ENCODE measurements at places on chromosomes 16 and 17.

DNA sequence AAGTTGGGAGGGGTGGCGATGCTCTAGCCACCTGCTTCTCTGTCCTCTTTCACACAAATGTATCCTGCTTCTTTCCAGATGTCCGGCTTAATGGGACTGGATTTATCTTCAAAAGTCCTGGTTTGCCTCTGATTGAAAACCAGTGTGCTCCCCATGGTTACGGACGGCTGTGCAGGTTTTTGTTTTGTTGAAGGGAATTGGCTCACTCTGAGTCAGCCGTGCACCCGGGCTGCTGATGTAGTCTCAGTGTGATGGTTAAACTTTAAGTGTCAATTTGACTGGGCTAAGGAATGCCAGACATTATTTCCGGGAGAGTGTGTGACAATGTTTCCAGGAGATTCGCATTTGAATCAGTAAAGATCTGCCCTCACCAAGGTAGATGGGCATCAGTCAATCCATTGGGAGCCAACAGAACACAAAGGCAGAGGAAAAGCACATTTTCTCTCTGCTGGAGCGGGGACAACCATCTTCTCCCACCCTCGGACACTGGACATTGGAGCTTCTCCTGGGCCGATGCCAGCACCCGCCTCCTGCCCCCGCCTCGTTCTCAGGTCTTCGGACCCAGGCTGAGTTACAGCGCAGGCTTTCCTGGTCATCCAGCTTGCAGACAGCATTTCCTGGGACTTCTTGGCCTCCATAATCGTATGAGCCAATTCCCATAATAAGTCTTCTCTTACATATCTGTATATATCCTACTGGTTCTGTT is 126.9 kb upstream of the TNRC6C start:
- DNase-seq: no peak

GRCh38 chr16:89261691-89262563 is 44.4 kb downstream of the ZNF778 start:
- no peak for DNase-seq

DNA sequence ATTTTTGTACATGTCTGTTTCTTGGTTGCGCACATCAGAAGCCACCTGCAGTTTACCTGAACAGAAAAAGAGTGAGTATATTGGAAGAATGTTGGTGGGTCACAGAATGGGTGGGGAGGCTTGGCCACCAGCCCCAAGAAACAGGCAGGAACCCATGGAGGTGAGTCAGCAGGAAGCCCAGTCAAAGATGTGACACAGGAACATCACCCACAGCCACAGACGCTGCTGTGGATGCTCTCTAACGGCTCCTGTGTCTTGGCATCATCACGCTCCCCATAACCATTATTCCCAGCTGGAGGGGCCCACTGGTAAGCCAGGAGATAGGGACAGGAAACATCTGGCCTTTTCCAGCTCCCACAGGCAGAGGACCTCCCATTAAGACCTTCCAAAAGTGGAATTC is 94.0 kb upstream of the WSB1 start:
- no peak for DNase-seq

DNA sequence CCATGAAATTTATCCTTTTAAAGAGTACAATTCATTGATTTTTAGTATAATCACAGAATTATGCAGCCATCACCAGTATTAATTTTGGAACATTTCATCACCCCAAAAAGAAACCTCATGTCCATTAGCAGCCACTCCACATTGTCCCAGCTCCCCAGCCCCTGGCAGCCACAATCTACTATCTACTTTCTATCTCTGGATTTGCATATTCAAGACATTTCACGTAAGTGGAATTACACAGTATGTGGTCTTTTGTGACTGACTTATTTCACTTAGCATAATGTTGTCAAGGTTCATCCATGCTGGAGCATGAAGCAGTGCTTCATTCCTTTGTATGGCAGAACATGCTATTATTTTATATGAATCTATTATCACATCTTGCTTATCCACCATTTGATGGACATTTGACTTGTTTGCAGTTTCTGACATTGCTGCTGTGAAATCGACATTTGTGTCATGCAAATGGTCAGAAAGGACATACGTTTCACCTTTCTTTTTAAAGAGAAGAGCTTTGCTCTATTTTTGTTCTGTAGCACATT is 10.7 kb downstream of the METTL9 start:
- no peak for DNase-seq

DNA sequence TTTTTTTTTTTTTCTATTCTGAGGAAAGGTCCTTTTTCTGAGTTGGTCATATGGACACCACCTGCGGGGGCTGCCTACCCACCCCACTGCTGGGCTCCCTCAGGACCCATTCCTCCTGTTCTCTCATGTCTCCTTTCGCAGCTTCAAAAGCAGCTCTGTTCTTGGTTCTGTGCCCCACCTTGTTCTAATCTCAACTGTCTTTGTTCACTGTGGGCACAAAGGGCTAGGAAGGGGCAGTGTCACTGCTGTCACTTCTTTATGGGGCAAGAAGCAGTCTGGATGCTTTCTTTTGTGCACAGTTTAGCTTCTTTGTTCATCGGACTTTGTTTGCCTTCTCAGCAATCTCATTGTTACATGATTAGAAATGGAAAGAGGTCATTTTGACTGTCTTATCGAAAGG is 7.1 kb downstream of the GOSR2 start:
- DNase-seq: no peak

DNA sequence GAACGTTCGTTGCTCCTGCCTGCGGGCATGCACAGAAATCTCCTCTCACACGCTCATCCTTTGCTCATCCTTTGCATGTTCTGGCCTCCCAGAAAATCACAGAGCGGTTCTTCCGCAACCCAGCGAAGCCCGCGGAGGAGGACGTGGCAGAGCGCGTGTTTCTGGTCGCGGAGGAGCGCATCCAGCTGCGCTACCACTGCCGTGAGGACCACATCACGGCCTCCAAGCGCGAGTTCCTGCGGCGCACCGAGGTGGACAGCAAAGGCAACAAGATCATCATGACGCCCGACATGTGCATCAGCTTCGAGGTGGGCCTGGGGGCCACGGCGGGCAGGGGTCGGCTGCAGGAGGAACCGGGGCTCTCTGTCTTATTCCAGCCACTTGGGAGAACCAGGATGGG is 9.6 kb upstream of the KATNB1 start:
- DNase-seq: no peak

DNA sequence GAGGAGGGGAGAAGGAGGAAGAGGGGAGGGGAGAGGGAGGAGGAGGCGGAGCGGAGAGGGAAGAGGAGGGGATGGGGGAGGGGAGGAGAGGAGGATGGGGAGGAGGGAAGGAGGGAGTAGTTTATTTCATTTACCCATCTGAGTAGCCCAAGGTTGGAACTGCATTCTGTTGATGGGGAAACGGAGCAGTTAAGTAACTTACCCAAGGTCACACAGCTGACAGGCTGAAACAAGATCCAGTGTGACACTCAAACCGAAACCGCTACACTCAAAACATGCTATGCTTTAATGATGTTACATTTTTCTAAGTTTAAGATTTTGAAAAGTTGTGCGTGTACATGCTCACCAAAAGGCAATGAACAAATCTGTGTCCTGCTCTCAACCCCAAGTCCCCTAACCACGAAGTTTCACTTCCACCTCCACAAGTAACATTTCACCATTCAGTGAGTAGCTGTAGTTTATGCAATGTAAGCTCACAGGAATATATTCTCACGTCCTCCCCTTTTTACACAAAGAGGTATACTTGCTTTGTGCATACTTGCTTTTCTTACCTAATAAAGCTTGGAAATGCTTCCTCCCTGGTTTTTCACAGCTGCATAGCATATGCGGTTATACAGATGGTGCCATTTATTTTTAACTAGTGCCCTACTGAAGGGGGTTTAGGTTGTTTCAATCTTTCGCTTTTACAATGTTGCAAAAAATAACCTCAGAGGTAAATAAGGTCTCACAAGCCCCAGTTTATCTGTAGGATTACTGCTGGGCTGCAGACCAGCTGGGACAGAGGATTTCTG is 275.3 kb downstream of the PARN start:
- DNase-seq: no peak

- DNase-seq: no peak
These were observed 341.6 kb downstream of the SOX9 start for GRCh38 chr17:72462407-72462806.

DNA sequence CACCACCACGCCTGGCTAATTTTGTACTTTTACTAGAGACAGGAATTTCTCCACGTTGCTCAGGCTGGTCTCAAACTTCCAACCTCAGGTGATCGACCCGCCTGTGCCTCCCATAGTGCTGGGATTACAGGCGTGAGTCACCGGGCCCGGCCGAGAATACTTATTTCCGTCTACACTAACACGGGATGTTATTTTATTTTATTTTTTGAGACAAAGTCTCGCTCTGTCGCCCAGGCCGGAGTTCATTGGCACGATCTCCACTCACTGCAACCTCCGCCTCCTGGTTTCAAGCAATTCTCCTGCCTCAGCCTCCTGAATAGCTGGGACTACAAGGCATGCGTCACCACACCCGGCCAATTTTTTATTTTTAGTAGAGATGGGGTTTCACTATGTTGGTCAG is 9.5 kb upstream of the PDXDC1 start:
- DNase-seq: no peak

- DNase-seq: no peak
These were observed at the start of gene ASGR1 for GRCh38 chr17:7179317-7180254. Gene ASGR1 (minus strand): TSS chr17:7179370. CDS start chr17:7178563, 807 bp downstream.

DNA sequence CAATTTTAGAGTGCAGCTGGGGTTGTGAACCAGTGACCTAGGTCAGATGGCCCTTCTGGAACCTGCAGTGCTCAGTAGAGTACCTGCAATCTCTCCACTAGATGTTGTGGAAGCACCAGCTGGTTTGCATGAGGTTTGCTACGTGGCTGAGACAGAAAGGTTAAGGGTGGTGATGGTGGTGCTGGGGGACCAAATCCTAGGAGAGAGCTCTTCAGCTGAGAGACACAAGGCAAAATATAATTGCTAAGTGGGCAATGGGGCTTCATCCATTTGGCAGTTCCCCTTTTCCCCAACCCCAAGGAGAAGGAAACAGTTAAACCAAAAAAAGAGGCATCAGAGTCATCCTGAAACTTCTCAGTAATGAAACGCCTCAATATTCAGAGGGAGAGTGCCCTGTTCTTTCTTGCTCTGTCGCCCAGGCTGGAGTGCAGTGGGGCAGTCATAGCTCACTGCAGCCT is 13.9 kb downstream of the ITPRIPL2 start:
- no peak for DNase-seq

GRCh38 chr16:49441366-49441780 is 67.8 kb downstream of the C16orf78 start:
- DNase-seq: no peak

GRCh38 chr16:59645194-59645593 is 911.1 kb upstream of the GOT2 start:
- DNase-seq: no peak

- DNase-seq: no peak
These were observed 210.6 kb downstream of the MAP2K4 start for GRCh38 chr17:12231355-12231682.

DNA sequence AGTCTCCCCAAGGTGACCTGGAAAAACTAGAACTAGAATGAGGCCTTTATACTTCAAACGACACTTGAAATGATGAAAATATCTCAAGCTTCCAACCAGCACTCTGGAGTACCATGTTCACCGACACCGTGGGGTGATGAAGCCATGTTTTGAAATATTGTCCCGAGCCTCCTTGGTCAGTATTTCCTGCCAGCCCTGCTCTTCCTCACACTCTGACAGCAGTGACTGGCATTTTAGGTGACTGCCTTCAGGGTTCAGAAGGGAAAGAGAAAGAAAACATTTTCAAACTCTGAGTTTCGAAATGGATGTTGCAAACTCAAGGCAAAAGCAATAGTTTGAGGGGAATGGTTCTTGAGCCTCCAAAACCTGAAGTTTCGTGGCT is 39.3 kb upstream of the IRX6 start:
- no peak for DNase-seq

GRCh38 chr17:67620088-67620487 is 97.6 kb upstream of the NOL11 start:
- DNase-seq: no peak

- no peak for DNase-seq
These were observed 25.1 kb upstream of the NOS2 start for GRCh38 chr17:27825459-27825858.

DNA sequence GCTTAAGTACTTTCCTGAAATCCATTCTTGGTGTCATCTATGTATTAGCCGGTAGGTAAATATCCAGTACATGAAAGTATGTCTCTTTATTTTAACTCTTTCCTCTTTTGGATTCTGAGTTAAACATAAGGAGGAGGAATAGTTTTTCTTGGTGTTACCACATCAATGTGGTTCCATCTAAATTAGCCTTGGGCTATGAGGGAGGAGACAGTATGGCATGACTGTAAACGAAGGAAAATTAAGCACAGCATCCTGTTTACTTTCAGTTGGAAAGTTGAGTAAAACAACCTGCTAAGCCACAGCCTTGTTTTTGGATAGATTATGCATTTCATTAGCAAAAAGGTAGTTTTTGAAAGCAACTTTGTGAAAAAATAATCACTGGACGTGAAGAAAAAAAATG is 693.0 kb upstream of the SOX9 start:
- DNase-seq: no peak

DNA sequence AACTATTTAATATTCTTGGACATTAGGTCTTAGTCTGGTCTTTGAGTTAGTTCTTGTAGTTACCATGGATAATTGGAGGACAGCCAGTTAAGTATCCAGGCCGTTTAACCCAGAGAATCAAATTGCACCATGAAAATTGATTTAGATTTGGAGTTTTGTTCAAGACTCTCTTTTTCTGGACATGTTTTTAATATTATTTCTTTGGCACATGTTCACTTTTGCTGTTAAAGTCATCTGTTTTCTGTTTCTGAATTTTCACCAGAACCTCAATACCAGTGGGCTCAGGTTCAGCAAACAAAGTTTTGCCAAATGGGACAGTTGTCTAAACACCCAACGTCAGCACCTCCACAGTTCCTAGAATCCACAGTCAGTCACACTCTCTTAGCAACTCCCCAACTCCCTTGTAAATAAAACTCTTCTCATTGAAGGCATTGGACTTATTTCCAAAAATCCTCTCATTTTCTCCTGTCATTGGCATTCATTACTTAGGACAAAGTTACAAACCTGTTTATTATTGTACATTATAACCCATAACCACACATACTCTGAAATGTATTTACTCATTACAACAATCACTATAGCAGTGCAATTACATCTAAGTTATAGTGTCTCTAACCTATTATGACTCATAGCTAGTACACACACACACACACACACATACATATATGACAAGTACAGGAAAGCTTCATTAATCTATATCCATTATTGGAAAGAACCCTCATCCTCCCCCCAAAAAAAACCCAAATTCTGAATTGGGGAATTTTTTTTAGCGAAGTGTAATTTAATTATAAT is 33.5 kb upstream of the DNAH9 start:
- no peak for DNase-seq

DNA sequence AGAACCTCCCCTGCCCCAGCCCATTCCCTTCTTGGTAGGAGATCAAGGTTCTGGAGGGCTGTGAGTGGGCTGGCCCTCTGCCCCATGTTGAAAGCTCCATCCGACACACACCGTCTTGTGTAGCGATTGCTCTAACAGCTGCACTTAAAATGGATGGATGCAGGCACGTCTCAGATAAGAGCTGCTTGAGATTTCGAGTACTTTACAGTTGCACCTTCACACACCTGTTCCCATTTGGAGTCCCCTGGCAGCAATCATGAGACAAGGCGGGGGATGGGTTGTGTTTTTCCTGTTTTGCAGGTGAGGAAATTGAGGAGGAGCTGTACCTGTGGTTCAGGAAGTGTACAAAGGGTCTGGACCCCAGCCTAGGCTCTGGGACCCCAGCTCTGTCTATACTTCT is 25.6 kb upstream of the TAC4 start:
- DNase-seq: no peak
